GM18507 (cell line): ENCODE measurements at places on chromosomes 12 and 14.

DNA sequence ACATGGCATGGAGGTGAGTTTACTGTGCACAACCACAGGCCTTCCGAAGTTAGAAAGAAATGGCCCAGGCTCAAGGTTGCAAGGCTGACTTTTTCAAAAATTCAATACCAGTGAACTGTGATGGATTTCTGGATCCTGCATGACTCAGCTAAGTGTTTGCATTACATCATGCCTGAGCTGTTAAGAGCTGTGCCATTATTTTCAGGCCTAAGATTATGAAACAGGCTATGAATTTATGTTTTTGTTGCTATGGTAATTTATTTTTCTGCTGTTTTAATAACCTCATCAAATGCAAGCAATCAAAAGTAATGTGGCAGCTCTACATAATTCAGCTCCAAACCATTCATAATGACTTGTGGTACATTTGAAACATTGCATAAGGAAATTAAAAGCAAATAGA lies 457.7 kb upstream of the TMEM132C start:
- DNase-seq: no peak

DNA sequence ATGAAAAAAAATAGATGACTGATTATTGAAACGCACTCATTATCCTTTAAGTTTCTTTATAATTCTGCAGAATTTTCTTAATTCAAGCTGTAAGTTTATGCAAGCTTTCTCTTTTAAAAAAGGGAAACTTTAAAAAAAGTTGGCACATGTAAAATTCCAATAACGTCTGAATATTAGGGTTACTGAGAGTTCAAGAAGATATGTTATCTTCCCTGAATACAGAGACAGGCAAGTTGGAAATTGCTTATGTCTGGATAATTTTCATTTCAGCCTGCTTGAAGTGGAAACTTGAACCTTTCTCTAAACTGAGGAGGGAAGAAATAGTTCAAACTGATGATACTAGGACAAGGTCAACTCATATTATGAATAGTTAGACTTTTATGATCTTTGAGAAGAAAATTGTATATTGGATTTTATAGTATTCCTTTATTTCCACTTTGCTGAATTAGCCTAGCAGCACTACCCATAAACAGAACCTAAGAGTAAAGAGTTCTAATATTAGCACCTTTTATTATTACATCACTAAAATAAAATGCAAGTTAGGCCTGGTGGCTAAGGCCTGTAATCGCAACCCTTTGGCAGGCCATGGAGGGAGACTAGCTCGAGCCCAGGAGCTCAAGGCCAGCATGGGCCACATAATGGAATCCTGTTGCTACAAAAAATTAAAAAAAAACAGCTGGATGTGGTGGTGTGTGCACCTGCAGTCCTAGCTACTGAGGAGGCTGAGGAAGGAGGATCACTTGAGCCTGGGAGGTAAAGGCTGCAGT lies 288.0 kb downstream of the TRHDE start:
- DNase-seq: no peak

GRCh38 chr14:34247605-34248004 lies 214.4 kb downstream of the SPTSSA start:
- no peak for DNase-seq

DNA sequence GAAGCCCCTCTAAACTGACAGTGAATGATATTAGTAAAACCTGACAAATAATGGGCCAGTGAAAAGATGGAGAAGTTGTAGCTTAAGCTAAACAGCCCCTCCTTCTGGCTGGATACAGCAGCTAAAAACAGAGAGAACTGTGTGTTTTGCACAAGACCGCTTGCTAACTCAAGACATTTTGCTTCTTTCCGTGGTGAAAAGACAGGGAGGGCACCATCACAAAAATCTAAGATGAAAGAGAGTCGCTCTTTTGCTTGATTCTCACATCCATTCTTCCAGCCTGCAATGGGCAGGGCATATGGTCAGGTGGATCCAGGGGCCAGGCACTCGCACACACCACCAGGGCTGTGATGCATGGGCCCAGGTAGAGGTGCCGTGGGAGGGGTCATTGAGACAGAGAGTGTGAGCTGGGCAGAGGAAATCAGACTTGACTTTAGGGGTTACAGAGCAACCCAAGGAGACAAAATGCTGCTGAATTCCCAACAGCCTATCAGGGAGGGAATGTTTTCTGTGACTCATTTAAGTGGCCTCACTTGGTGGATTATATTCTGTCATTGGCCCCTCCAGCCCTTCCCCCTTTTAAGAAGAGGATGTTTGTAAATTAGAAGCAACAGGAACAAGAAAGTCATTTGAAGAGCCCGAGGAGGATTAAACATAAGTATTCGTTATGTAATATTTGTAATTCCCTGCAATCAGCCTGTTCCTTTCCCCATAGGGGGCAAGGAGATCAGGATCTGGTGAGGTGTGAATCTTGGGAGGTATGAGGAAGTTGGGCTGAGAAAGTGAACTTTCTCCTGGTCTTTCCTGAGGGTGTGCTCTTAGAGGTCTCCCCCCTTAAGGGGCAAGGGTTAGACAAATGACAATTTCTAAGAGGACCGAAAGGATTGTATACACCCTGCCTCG lies 12.3 kb downstream of the EMP1 start:
- DNase-seq: no peak

- no peak for DNase-seq
Measured at GRCh38 chr12:109540526-109541412, 32.5 kb downstream of the MMAB start.

- no peak for DNase-seq
Measured at GRCh38 chr12:89185181-89185580, 167.1 kb downstream of the DUSP6 start.

DNA sequence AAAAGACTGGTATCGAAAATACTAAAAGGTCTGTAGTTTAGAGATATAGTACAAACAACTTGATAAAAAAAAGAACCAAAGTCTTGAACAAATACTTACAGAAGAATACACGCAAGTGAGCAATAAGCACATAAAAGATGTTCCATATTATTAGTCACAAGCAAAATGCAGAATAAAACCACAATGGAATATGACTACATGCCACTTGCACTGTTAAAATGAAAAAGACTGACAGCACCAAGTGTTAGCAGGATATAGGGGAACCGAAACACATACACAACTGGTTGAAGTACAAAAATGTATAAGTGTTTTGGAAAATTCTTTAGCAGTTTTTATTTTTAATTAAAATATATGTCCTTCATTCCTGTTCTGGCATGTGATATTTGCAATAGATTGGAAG lies 3.6 kb downstream of the CLEC2A start:
- DNase-seq: no peak

GRCh38 chr12:52151153-52151836 lies 40.5 kb downstream of the KRT80 start:
- no peak for DNase-seq

DNA sequence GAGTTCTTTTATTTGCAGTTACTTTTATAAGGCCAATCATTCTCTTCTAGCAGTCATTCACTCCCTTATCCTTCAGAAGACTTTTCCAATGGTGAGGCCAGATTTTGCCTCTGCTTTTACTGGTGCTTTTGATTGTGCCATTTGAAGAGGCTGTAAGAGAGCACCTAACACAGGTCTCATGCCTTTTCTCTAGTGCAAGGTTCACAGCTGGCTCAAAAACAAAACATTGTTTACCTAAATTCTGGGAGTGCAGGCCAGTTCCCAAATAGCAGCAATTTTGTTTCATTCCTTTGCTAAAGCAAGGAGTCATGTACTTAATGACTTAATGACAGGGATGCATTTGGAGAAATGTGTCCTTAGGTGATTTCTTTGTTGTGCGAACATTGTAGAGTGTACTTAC lies 192.0 kb downstream of the SYT10 start:
- DNase-seq: no peak

DNA sequence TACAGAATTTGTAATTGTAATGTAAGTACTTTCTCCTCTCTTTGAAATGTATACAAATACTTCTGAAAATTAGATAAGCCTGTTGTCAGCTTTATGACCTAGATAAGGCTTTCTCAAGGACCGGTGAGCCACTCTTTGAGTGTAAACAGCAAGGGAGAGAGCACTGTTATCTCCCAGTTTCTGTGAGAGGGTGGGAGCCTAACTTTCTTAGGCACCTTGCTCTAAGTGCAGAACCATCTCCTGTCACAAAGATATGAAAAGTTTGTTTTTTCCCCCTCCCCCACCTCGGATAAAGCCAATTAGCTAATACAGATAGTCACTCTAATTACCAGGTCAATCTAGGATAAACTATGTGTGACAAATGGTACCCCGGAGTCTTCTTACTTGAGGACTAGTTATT lies 35.8 kb downstream of the CAPS2 start:
- no peak for DNase-seq

DNA sequence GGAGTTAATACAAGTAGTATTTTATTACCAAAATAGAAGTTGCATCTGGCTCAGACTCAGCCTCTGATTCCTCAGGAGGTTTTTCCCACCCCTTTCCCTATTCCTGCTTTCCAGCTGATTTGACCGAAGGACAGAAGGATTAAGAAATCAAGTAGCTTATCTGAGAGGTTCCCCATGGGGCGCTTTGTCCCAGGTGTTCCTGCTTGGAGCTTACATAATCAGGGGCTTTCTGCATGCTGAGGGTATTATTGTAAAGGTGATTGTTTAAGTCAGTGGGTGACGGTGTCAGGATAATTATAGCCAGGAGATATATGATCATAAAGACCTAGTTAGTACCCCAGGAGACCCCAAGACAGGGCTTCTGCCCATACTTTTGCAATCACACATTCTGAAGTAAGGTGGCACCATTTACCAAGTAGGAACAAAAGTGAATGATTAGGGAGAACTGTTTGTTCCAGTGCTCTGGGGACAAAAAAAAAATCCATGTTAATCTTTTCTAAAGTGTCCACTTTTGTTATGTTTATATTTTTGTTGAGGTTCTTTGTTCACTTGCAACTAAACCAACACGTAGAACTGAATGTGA lies 921.3 kb downstream of the NRXN3 start:
- DNase-seq: no peak

- DNase-seq: no peak
Measured at GRCh38 chr12:1189163-1189562, 198.1 kb downstream of the ERC1 start.

- no peak for DNase-seq
Measured at GRCh38 chr12:122845041-122845864, 10.0 kb downstream of the HIP1R start.

- no peak for DNase-seq
Measured at GRCh38 chr12:116201908-116202307, 75.6 kb downstream of the MED13L start.

- DNase-seq: no peak
Measured at GRCh38 chr12:70214972-70215617, 28.1 kb upstream of the CNOT2 start.

DNA sequence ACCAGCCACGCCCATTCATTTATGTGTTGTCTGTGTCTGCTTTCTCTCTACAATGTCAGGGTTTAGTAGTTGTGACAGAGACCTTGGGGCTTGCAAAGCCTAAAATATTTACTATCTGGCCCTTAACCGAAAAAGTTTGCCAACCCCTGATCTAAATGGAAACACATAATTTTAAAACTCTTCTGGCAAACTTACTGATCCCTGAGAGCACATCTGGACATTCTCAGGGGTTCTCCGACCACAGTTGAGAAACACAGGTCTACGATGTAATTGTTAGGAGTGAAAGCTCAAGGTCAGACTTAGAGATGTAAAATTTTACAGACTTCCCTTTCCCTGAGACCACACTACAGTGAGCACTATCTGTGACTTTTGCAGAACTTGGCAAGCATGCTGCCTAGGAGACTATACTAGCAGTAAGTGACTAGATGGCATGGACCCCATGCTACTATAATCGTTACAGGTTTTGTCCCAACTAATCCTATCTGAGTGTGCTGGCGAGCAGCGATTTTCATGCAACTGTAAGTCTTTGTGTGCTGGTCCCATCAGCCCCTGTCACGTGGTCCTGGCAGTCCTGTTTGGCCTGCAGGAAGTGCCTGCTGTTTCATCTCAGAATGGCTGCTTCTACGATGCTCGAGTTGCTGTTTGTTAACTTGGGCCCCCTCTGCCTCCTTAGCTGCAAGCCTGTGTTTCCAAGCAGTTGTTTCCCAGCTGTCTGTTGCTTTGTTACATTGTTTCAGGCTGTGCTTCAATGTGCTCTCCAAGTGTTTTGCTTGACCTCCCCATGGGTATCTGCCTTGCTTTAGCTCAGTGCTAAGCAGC lies 21.6 kb downstream of the TMTC2 start:
- DNase-seq: no peak

GRCh38 chr14:49173765-49174373 lies 412.3 kb downstream of the RPS29 start:
- no peak for DNase-seq

- no peak for DNase-seq
Measured at GRCh38 chr12:29396774-29397173, 15.8 kb upstream of the ERGIC2 start.

GRCh38 chr12:124916374-124917134 lies 2.1 kb upstream of the UBC start:
- no peak for DNase-seq

GRCh38 chr14:90696720-90697119 lies 119.5 kb downstream of the TTC7B start:
- DNase-seq: no peak

DNA sequence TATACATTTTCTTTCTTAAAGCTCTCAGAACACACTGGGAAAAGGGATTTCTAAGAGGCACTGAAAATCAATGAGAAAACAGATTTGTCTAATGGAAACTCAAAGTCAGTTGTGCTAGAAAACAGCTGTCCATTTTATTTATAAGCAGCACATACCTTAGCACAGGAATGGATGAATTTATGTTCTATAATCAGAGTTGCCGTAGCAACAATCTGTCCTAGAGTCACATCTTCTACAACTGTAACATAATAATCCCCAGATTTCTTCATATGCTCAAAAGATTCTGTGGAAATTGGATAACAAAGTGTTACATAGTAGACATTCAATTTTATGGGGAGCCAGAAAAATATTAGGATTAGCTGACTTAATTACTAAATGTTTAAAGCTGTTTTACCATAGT lies 9.8 kb downstream of the GNPNAT1 start:
- no peak for DNase-seq

DNA sequence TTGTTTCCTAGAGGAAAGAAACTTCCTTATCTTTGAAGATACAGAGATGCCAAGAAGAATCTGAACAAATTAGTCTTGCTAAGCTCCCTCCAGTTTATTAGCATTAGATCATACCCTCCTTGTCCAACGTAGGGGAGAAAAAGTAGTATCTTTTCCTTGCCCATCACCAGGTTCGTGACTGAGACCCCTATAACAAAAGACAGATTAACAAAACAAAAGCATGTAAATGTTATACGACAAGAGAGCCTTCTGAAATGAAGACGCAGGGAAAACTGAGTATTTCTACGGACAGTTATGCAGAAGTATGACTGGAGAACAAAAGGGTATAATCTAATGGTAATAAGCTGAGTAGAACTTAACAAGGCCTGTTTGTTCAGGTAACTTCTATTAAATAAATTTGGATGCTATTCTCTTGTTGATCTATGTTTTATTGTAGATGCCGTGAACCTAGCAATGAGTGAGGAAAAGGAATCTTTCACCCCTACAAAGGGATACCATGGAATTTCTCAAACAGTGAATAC lies 2.9 kb upstream of the CLEC7A start:
- no peak for DNase-seq

- no peak for DNase-seq
Measured at GRCh38 chr14:54715239-54715638, 148.3 kb downstream of the SAMD4A start.

- no peak for DNase-seq
Measured at GRCh38 chr12:96879301-96879700, 27.8 kb upstream of the NEDD1 start.
